Stimulated activated naive CD8-positive, alpha-beta T cell treated with anti-CD3 and anti-CD28 coated beads, Interleukin-15, Interleukin-2, amounts not matched to agents 100 U/mL and 50 U/mL, for 24 hours (primary cell): ENCODE measurements at places on chromosomes 1 and 21.

DNA sequence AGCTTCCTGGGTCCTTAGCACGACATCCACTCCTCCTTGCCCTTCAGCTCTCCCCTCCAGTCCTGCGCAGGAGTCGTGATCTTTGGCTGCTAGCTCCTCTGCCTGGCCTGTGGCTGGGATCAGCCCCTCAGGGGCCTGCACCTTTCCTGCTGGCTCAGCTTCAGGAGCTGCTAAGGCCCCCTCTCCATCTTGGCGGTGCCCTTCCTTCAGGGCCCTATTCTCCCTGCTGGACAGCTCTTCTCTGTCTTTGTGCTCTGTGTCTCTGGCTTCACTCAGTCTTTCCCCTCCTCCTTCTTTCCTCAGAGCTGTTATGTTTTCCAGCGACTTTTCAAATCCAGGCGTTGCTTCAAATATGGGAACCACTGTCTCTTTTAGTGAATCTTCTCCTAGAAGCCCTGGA is 59.5 kb upstream of the LRRC53 start:
- no peak for DNase-seq

DNA sequence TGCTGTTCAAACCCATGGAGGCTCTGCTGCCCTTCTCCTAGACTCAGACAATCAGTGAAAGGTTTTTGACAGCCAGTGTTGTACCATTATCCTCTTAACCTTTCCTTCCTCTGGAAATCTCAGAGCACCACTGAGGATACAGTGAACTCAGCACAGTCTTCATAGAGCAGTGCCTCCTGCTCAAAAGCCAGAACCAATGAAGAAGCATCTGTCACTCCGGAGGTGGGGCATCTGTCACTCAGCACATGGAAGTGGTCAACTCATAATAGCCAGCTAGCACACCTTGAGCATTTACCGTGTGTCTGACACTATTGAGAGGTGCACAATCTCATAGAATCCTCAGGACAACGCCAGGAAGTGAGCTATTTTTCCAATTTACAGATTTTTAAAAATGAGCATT is 62.4 kb downstream of the NMNAT2 start:
- DNase-seq, result no peak

DNA sequence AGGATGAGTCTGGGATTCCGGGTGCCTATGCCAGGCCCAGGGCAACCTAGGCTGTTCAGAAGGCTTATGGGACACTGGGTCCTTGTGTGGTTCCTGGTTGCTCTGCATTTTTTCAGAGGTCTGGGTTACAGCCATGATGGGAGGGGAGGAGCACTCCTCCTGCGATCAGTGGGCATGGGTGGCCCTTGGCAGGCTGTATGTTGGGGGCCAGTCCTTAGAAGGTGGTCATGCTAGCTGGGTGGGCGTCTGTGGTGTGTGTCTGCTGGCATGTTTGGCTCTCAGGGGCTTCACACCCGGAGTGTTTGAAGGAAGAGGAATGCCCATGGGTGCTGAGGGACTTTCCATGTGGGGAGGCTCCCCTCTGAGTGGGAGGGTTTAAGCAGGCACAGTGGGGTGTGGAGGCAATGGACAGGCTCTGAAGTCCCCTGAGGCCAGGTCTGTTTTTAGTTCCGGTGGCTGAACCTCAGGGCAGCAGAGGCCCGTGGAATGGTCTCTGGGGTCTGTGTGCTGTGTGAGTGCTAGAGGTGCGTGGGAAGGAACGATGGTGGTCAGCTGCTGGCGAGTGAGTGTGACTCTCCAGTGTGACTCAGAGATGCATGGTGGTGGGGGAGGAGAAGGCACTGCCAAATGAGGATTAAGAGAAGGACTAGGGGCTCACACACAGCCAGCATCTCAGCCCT is 25.3 kb downstream of the CACNA1E start:
- DNase-seq, result no peak

GRCh38 chr1:180935326-180936109 is 22.8 kb downstream of the KIAA1614 start:
- no peak for DNase-seq

- no peak for DNase-seq
Measured at GRCh38 chr1:87457408-87457807, 128.7 kb downstream of the LMO4 start.

GRCh38 chr1:201139756-201140155 is 12.8 kb upstream of the ASCL5 start:
- DNase-seq, result no peak

DNA sequence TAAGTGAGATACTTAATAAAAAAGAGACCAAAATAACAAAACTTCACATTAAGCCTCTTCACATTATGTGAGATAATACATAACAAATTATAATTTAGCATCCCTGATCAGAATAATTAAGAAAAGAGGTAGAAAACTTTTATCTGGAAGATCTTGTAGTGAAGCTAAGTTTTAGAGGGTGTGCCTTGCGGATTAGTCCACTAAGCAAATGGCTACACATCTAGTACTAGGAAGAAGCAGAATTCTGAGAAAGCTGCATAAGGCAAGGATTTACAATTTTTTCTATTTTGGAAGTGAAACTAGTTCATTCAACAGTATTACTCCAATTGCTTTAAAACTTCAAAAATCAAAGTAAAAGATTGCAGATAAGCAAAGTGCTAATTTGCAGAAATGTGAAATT is 3.5 kb downstream of the YOD1 start:
- no peak for DNase-seq

DNA sequence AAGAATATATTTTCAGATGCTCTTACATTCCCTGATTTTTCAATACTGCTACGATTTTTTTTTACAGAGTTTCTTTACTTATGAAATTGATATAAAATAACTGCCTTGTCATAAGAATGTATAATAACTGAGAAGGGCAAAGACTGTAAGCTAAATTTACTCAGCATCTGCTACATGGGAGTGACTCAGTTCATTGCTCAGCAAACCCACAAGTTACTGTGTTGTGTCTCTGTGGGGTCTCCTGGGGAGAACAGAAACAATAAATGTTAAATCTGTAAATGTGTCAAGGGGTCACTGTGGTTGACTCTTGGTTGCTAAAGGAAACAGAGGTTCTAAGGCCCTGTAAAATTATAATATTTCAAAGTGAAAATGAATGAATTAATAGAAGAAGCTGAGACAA is 210.3 kb upstream of the CACYBP start:
- DNase-seq, result no peak

DNA sequence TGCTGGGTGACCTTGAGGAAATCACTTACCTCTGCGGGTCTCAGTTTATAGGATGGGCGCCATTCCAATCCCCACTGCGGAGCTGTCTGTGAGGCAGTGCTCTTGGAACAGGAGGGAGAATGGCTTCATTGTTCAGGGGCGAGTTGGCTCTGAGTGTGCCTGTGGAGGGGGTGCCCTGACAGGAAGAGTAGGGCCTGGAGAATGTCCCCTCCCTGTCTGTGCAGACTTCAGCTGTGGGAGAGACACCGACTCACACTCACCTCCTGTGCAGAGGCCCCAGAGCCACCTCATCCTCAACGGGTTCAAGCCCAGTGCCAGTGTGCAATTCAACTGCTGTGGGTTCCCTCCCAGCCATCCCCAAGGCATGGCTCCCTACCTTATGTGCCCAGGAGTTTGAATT is 17.1 kb downstream of the ADORA1 start:
- DNase-seq, result no peak

DNA sequence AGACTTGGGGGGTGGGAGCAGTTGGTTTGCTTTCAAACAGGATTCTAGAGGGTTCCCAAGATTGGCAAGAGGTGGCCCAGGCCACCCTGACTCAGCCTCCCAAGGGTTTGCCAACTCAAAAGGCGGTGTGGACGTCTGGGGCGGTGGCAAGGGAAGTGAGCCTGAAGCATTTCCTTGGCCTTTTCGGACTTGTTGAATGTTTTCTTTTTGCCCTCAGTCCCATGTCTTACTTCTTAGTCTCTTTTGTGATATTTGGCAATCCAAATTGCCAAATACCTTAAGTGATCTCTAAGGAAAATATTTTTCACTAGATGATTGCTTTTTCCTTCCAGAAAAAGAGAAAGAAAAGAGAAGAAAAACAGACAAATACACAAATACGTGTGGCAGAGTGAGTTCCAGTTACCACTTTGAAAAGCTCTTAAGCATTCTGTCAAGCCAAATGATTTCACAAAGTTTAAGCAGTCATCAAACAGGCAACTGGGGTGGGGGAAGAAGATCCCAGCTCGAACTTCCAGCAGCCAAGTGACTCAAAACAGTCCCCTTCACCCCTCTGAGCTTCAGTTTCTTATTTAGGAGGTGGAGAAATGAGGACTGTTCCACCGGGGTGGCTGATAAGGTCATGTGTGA is 374.6 kb upstream of the USP24 start:
- DNase-seq, result no peak

DNA sequence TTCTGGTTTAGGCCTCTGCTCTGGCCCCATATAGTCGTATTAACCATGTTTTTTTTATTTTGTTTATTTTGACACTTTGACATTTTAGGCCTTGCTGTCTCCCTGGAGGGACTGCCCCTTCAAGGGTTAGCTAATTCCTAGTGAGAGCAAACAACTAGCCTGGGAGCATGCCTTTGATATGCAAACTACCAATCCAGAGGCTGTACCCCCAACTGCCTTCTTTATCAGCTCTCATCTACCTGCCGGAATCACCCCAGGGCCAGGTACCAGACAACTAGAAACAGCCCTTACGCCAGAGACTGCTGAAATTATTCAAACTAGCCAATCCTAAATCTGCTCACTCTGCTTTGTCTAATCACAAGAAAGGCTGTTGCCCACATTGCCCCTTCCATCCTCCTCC is 13.0 kb upstream of the ST6GALNAC5 start:
- no peak for DNase-seq

DNA sequence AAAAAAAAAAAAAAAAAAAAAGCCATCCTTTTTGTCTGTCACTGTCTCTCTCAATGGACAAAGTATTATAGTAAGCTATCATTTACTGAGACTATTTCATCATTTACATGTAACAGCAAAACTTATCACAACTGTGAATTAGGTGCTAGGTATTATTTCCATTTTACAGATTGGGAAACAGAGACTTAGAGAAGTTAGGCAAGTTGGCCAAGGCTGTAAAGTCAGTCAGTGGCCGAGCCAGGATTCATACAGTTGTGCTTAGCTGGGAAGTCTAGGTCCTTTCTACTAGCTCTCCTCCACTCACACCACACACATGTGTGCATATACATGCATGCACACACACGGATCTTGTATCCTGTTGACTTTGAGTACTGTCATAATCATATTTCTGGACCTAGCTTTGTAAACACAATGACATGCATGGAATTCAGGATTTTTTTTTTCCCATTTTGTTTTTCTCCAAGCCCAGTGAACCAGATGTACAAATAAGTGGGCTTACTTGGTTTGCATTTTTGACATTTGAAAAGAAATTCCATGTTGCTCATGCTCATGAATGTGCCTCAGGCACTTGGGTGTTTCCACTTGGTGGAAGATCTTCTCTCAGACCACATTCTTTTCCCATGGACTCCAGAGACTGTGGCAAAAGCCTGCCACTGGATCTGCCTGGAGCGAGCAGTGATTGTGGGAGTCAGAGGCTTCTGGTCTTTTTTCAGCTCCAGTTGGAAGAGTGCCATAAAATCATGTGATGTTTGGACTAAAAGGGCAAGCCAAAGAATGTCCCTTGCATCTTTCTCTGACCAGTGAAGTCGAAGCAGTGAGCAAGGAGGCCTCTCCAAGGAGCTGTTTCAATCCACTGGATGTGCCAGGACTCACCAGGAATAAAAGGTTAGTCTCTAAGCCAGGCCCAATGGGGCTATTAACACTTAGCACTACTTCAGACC is 61.7 kb upstream of the DNAJC6 start:
- DNase-seq, result no peak

DNA sequence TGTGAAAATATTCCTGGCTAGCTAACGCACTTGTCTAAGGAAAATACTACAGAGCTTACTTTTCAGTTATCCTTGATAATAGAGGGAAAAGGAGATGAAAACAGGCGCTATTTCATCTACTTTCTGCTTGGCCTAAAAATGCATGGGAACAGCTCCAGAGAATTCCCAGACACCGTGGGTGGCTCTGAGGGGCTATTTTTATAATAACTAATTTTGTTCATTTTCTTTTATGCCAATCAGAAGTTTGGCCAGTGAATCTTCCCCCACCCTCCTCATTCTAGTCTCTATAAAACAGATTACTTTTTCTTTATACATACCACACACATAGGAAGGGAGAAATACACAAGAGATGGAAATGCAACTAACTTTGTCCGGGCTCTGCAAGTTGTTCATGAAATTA is 322.9 kb downstream of the SETD4 start:
- no peak for DNase-seq

DNA sequence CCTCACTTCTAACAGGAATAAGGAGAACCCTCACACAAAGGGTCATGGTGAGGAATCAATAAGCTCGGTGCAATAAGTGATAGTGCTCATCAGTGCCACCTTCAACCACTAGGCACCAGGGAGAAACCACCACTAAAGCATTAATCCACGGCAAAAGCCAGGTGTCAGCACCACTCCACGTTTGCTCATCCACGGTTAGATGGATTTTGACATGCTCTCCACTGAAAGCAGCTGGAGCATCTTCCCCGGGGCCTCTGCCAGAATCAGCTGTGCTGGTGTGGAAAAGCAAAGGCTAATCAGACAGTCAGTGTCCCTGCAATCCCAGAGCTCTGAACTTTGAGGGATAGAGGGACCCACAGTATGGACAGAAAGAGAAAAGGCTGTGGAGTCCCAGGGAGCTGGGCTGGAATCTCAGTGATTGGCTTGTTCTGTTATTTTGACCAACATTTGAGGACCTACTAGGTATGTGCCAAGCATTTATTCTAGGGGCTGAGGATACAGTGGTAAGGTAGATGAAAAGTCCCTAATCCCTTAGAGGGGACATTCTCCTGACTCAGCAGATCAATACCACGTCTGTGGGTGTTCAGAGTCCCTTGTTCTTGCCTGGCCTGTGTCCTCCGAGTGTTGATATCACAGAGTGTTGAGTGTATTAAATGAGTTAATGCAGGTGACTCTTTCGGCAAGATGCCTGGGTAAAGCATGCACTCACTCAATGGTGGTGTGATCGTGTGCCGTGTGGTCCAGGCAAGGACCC is 41.3 kb downstream of the FHAD1 start:
- DNase-seq, result no peak

GRCh38 chr1:161305867-161306519 is 3.8 kb downstream of the MPZ start:
- peak; percentile 85 for DNase-seq

DNA sequence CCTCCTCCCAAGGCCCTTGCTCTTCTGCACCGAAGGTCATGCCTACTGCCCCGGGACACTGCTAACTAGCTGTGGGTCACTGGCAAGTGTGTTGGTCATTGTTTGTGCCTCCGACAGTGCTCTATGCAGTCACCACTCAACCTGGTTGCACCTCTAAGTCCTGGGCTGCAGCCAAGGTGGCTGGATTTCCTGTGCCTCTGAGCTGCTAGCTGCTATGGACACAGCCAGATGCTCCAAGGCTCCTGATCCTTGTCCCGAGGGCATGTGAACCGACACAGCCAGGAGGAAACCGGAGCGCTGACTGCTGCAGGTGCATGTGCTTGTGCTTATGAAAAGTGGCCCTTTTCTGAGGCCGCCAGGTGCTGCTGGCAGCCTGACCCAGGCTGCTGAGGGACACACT is 14.7 kb upstream of the SPOCD1 start:
- DNase-seq, result no peak
